ENCODE measurements at places on chromosomes 7 and 10.
A peak's percentile ranks its signal among the peaks of the same experiment; 100 is the strongest.

- DNase-seq: no peak
Measured at GRCh38 chr7:94205529-94205928, 189.2 kb upstream of the COL1A2 start.

- no peak for DNase-seq
Measured at GRCh38 chr7:135270577-135271254, 37.1 kb downstream of the STRA8 start.

DNA sequence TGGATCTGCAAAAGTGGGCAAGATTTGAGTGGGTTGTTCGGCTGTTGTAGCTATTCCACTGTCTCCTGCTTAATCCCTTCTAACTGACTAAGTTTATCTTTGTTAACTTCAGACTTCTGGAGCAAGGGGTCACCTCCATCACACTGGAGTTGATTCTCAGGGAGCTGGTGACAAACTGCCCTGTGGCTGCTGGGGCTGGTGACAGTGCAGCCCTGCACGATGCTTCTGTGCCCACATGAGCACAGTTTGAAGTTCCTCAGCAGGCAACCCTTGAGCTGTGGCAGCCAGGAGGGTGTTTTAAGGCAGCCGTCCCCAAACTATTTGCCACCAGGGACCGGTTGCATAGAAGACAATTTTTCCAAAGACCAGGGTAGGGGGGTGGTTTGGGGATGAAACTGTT, 40.5 kb downstream of the ADRB1 start:
- DNase-seq: no peak

GRCh38 chr7:48179496-48180030, 8.3 kb downstream of the ABCA13 start:
- DNase-seq: no peak

- no peak for DNase-seq
Measured at GRCh38 chr7:2640846-2641316, 9.1 kb downstream of the TTYH3 start.

DNA sequence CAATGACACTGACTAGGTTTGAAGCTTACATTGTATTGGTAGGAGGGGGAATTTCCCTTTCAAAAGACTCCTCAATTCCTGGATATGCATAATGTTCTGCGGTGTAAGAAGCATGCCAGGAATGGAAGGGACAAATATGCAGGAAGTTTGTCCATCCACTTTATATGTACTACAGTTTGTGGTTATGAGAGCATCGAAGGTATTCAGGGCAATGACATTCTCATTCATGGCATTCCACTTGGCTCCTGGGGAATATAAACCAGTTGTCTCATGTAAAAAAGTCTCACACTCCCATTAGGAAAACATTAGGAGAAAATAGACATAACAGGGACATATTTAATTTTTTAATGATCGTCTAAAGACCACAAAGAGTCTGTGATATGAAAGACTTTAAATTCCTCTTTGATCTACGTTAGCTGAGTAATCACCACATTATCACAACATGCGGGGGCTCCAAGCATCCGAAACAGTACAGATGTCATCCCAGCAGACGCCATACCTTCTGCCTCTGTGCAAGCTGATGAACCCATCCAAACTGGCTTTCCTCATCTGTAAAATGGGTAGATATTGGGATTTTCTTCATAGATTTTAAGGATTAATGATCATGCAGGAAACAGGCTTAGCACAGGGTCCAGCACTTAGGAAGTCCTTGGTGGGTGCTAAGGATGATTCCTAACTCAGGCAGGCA, 675.3 kb downstream of the INHBA start:
- DNase-seq: peak; percentile 31
